Posterior cingulate gyrus (tissue), 11 donors: ENCODE measurements at places on chromosomes 11 and 22.

GRCh38 chr11:19380375-19380774 is 139.6 kb upstream of the E2F8 start:
- DNase-seq: no peak

DNA sequence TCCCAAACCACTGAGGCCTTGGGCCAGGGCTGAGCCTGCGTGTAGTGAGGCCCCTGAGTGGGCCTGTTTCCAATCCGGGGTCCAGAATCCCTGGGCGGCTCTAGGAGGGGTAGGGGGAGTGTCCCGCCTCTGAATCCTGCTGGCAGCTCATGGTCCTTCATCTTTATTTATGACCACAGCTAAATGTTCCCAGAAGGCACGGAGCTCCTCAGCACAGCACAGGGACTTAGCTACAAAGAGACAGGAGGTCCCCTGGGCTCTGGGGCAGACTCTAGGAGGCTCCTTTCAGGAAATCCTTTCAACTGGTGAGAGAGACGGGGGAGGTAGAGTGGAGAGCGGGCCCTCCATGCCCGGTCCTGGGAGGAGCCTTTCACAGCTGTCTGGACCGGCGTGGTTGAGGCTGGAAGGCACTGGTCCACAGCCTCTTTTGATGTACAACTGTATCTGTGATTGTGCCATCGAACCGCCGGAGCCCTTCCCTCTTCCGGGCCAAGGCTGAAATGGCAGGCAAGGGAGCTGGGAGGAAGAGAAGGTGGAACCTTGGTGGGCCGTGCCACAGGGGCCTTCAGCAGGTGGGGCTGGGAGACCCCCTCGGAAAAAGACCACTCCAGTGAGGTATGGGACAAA is 46.8 kb downstream of the SCUBE1 start:
- DNase-seq: no peak

DNA sequence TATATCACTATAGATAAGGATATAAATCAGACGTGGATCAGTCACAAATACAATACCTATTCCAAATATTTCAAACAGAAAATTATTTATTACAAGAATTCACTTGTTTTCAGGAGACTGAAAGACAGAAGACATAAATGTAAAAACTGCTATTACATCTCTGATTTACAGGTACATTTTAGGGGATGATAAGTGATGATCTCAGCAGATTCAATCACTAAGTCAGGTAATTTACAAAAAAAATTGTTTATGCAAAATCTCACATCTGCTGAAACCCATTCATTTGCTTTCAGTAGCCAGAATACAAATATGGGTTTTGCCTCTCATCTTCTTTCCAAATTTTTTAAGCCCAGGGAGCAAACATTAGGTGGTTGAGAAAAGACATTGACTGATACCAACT is 1648.4 kb upstream of the RAG2 start:
- no peak for DNase-seq

DNA sequence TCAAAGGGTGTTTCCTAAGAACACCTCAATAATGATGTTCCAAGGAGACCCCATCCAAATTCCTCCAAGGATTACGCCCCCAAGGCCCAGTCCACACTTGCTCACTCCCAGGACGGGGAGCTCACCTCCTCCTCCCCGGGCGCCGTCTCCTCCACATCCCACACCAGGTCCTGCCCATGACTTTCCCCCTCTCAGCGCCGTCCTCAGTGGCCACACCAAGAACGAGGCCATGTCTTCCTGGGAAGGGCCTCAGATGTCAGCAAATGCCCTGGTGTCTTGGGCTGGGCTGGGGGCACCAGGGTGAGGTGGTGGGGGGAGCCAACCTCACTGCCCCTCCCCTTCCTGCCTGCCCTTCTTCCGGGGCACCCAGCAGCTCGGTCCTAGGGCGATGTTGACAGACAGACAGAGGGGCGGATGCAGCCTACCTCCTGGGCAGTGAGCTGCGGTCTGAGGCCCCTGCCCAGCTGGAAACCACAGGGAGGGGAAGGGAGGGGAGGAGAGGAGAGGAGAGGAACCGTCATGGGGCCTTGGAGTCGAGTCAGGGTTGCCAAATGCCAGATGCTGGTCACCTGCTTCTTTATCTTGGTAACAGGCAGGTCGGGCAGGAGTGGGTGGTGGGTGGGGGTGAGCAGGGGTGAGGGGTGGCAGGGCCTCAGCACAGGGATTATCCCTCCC is at the start of the genes C11orf21 and TSPAN32:
C11orf21 (minus strand) TSS at position 288 of the 675 bp plus-strand sequence; CDS start at position 178, 110 bp downstream.
TSPAN32 (plus strand) TSS at position 383 of the 675 bp plus-strand sequence; CDS start at position 520, 137 bp downstream.
- DNase-seq: no peak

GRCh38 chr11:86876716-86877234 is 76.4 kb downstream of the PRSS23 start:
- no peak for DNase-seq

GRCh38 chr11:13666708-13667107 is 1.8 kb upstream of the FAR1 start:
- no peak for DNase-seq
